Sciatic nerve (tissue), 2 donors: ENCODE measurements at places on chromosomes 2 and 18. TPM values are rescaled to one million over a fixed set of nuclear protein-coding genes. Genes with fewer than 3 reads are reported as not detected.

DNA sequence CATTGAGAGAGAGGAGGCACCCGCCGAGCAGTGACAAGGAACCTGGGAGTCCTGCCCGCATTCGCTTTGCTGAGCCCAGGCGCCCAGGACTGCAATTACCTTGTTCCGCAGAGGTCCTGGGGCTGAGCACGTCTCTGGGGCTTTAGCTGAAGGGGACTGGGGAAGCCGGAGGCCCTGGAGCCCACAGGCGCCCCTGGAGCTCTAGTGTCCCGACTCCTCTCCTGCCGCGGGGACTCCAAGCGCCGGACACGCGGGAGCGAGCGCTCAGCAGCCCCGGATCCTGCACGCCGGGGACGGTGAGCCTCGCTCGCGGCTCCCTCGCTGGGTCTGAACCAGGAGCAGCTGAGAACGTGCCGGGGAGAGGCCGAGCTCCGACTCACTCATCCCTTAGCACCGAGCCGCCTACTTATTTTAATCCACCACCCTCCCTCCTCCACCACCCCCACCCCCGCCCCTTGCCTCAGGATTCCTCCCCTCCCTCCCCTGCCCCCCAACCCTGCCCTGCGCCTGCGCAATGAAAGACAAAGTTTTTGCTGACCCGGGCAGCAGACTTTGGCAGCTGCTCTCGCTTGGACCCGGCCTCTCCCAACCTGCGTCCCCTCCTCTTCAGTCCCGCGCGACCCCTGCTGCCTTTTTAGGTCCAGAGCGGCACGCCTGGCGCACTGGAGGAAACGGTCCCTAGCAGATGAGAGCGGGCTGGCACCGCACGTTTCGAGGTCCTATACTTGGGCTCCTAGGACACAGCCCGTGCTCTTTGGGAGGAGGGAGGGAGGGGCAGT, at the start of gene OSR1:
TSS of gene OSR1 (minus strand) at position 382 of the 779 bp plus-strand sequence. CDS start 4,818 bp downstream, outside the sequence.
- DNase-seq = peak; percentile 79

GRCh38 chr18:48991319-48991660, 40.5 kb upstream of the SMAD7 start:
- no peak for DNase-seq

- DNase-seq = no peak
These were observed 133.9 kb upstream of the FSHR start for GRCh38 chr2:49288113-49288705.

GRCh38 chr2:157696036-157696435, 67.4 kb upstream of the ACVR1C start:
- no peak for DNase-seq

Gene BOLL
- total RNA-seq = not detected

- DNase-seq = no peak
These were observed 255.0 kb downstream of the TRIB2 start for GRCh38 chr2:12971581-12972365.

GRCh38 chr18:78786776-78787175, 192.8 kb upstream of the SALL3 start:
- DNase-seq = no peak

GRCh38 chr18:3597409-3598357, 147.7 kb downstream of the TGIF1 start:
- no peak for DNase-seq

GRCh38 chr18:44779753-44780292, 99.1 kb downstream of the SETBP1 start:
- no peak for DNase-seq

Gene GLI2
- total RNA-seq = 14.4 TPM

- DNase-seq = no peak
These were observed 41.5 kb downstream of the YES1 start for GRCh38 chr18:770583-770961.

DNA sequence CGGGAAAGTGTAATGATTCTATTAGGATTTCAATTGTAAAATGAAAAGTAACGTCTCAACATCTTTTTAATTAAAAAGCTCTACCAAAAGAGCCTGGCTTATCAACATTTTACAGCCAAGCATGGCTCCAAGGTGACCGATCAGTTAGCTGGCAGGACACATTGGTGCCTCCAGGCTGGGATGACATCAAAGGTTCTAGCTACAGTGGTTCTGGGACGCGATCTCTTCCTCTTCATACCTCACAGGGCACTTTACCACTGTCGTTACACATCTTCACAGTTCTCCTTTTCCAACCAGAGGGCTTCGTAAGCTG, 693 bp downstream of the ORC2 start:
- no peak for DNase-seq
